Brain pericyte (primary cell): ENCODE measurements at places on chromosomes 1 and 21.

DNA sequence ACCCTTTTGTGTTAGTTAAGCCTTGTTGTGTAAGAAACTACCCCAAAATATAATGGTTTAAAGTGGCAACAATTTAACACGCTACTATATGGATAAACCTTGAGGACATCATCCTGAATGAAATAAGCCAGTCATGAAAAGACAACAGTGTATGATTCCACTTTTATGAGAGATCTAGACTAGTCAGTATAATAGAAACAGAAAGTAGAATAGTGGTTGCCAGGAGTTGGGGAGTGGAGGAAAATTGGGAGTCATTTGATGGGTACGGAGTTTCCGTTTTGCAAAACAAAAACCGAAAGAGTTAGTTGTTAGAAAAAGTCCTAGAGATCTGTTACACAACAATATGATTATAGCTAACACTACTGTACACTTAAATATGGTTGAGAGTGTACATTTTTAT lies 16.0 kb upstream of the CHIA start:
- no peak for DNase-seq

DNA sequence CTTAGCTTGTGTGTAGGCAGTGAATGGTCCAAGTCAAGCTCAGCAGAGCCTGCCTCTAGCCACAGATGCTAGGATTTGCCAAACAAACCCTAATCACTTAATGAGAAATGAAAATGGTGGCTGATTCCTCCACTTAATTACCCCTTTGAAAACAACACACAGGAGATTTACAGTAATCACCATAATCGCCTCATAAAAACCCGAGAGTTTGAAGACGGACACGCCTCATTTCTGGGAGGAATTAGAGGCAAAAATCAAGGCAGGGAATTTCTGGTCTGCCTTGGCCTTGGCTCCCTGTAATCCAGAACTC lies 16.3 kb upstream of the FOXE3 start:
- no peak for DNase-seq

DNA sequence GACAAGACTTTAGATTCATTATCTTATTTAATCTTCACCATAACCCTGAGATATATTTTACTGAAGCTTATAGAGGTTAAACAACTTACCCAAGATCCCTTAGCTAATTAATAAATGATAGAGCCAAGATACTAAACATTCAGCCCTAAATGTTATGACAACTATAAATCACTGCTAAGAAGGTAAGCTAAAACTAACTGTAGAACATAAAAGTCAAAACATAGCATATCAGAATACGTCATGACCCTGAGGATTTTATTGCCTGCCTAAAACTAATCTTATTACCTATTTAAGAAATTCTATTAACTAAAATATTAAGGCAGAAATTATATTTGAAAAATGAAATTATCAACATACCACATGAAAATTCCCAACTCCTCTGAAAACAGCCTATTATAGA lies 22.6 kb downstream of the EVI5 start:
- DNase-seq = no peak

DNA sequence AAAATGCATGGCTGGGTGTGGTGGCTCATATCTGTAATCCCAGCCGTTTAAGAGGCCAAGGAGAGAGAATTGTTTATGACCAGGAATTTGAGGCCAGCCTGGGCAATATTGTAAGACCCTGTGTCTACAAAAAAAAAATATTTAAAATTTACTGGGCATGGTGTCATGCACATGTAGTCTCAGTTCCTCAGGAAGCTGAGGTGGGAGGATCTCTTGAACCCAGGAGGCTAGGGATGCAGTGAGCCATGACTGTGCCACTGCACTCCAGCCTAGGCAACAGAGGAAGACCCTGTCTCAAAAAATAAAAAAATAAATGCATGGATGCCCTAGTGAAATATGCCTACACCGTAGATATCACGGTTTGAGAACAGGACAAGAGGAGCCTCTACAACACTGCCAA lies 1331.2 kb upstream of the B3GALT2 start:
- no peak for DNase-seq

- no peak for DNase-seq
Observed at GRCh38 chr1:248306103-248306502, 2.9 kb upstream of the OR2T12 start.

DNA sequence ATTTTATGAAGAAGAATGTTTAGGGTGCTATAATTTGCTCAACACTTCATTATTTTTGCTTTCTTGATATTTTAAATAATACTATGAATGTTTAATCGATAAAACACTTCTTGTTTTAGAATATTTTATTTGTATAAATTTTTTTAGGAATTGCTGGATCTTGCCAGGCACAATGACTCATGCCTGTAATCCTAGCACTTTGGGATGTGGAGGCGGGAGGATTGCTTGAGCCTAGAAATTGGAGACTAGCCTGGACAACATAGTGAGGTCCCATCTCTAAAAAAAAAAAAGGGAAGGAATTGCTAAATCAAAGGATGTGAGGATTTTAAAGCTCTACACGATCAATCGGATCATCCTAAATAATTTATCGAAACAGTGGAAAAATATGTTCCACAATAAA lies 17.6 kb downstream of the RNF11 start:
- DNase-seq = no peak

- DNase-seq = no peak
Observed at GRCh38 chr1:111747282-111747734, 8.1 kb upstream of the INKA2 start.

- DNase-seq = no peak
Observed at GRCh38 chr1:4802024-4802423, 147.6 kb downstream of the AJAP1 start.

DNA sequence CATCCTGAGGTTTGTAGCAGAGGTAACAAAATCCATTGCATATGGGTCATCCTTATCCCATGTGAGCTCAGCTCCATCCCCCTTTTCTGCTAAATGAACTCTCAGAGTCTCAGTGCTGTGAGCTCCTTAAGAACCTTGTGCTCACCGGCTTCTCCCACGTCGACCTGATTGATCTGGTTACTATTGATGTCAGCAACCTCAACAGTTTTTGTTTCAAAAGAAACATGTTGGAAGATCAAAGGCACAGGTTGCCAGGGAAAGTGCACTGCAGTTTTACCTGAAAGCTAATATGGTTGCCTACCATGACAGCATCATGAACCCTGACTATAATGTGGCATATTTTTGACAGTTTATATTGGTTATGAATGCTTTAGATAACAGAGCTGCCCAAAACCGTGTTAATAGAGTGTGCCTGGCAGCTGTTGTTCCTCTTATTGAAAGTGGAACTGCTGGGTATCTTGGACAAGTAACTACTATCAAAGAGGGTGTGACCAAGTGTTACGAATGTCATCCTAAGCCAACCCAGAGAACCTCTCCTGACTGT lies 131.4 kb downstream of the HS2ST1 start:
- DNase-seq = no peak

- DNase-seq = no peak
Observed at GRCh38 chr1:42176902-42177519, 12.5 kb upstream of the GUCA2A start.

- DNase-seq = no peak
Observed at GRCh38 chr1:216549796-216550195, 126.5 kb upstream of the USH2A start.

DNA sequence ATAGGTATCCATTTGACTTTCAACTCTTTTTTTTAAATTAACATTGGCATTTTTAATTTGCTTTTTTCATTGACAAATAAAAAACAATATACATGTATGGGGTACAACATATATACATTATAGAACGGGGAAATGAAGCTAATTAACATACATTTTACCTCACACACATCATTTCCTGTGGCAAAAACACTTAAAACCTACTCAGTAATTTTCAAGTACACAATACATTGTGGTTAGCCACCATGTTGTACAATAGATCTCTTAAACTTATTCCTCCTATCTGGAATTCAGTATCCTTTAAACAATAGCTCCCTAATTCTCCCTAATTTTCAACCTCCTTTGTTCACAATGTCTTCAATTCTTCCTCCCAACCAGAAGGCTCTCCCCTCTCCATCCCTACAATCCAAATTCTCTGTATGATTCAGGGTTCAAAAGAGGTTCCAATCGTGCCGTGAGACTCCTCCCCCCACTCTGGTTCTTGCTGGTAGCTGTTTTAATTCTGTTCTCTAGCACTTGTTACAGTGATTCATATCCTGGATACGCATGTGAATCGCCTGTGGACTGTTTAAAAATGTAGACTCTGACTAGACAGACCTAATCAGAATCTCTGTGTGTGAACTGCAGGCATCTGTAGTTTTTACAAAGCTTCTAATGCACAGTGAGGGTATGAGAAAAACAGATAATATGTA lies 87.6 kb upstream of the DUSP10 start:
- no peak for DNase-seq

DNA sequence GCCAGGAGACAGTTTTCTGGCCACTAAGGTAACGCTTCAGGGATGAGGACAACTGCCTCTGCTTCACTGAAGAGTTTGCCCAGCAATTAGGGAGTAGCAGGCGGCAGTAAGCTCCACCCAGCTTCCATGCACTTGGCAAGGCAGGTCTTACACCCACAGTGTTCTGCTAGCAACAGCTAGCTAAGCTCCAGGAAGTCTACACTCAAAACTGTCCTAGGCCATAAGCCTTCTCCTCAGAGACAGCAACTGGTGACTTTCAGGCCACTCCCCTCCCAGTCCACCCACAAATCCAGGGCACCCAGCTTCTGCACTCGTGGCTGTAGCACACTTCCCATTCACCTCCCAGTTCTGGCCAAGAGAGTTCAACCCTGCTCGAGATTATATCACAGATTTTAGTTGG lies 47.3 kb downstream of the KMO start:
- no peak for DNase-seq

DNA sequence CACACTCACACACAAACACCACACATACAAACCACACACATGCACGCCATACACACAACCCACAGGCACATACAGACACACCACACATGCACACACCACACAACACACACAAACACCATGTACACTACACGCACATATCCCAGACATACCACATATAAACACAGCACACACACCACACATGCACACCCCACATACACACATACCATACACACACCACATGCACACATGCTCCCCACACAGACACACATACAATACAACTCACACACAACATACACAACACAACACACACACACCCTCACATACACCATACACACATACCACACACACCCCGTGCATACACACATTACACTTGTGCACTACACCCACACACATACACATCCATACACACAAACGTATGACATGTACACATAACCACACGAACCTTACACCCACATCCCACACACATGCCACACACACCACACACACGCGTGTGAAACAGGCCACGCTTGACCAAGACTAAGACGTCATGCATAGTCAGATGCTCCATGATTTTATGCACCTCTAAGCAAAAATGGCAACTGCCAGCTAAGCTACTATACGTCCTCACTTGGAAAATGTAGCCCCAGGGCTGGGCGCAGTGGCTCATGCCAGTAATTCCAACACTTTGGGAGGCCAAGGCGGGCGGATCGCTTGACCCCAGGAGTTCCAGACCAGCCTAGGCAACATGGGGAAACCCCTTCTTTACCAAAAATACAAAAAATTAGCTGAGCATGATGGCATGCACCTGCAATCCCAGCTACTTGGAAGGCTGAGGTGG lies 77.4 kb upstream of the TMPRSS2 start:
- no peak for DNase-seq

GRCh38 chr1:68917456-68917855 lies 420.6 kb upstream of the DEPDC1 start:
- no peak for DNase-seq

DNA sequence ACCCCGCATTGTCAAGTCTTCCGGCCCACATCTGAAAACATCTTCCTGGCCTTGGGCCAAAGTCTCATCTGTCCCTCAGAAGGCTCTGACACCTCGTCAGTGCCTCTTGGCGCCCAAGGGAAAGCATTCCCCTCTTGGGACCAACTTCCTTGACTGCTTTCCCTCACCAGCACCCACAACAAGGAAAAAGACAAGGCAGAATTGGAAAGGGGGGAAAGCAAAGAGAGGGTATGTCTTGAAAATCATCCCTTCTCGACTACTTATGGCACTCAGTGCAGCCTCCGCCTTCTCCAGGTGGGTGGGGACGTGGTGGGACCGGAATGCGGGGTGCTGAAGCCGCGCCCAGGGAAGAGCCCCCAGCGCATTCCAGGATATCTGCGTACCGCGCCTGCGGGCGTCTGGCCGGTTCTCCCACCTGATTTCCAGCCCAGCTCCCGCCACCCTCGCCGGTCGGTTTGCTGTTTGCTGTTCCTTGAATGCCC lies 554 bp upstream of the SLC39A1 start:
- no peak for DNase-seq

DNA sequence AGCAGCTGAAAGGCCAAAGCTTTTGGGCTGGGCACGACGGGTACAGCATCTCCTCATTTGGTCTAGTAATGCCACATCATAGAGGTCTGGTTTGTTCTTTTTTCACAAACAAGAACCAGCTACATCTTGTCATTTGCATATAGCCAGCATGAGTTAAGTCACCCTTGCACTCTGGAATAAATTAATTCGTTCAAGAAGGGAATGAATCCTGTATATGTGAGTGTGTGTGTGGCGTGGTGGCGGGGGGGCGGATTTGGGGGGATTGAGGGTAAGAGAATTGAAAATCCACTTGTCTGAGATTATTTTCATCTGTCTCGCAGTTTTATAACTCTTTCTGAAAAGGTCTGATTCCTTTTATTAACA lies 380.0 kb upstream of the CAMK1G start:
- no peak for DNase-seq

DNA sequence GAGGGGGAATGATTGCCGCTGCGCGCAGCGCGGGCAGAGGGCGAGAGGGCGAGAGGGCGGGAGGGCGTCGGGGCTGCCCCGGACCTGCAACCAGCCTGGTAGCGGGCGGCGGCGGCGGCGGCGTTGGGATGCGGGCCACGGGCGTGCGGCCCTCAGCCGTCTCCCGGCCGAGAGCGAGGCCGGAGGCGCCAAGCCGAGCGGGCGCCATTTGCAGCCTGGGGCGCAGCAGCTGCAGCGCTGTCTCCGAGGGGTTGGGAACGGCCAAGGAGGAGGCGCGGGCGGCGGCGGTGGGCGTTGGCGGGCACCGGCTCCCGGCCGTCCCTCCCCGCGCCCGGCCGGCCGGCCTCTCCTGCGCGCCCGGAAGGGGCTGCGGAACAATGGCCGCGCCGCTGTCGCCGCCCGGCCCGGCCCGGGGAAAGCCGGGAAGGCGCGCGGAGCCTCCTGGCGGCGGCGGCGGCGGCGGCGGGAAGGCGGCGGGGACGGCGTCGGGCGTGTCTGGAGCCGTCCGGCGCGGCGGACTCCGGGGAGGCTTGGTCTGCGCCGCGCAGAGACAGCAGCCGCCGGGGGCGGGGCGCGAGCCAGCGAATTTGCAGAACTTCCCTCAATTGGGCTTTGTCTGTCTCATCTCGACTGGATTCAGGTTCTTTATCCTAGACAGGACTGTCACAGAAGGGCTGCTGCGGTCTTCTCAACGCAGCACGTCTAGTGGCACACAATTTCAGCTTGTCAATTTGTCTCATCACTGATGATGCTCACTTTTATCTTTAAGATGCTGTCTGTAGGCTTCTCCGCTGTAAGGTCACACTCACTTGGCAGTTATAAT lies 35.7 kb downstream of the ZBTB8B start:
- no peak for DNase-seq

- DNase-seq = no peak
Observed at GRCh38 chr21:29436143-29436542, 137.4 kb downstream of the BACH1 start.

- no peak for DNase-seq
Observed at GRCh38 chr1:65163201-65163805, 15.3 kb downstream of the AK4 start.
